CD4-positive, alpha-beta T cell treated with Interleukin-4 for 4 hours (primary cell): ENCODE measurements at places on chromosomes 3 and 15.

DNA sequence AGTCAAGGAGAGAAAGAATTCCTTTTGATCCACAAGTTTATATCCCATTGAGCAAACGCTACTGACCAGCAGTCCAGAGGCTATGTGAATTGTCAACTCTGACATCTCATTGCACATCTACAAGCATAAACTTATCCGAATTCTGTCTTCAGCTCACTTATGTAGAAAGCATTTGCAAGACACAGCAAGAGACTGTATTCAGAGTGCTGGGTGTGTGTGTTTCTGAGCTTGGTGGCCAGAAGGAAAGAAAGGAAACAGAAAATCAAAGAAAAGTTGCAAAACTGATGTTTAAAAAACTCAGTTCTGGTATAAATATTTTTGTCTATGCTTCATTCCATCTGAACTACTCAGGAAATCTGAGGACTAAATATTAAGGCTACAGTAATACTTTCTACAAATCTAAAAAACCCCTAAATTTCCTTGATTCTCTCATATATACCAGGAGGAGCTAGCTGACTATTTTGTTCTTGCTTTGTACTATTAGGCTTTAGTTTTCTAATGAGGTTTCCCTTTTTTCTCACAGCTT is 45.5 kb downstream of the LSAMP start:
- DNase-seq, result no peak

DNA sequence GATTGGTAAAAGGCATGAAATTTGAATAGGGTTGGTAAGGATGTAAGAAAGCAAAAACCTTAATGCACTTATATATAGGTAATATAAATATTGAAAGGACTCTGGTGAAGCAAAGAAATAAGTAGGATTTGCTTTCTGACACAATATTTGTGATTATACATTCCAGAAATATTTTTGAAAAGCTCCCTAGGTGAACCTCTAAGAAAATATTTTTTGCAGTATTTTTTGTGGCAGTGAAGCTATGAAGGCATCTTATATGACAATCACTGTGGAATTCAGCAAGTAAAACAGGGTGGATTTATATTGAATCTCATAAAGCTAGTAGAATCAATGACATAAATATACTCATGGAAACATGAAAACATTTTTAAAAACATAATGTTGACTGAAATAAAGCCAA is 119.6 kb upstream of the EPHA3 start:
- DNase-seq, result no peak

GRCh38 chr15:100292010-100292409 is 49.8 kb downstream of the ADAMTS17 start:
- no peak for DNase-seq

- DNase-seq, result no peak
These were observed 73.5 kb upstream of the ALDH1A3 start for GRCh38 chr15:100806157-100806556.

DNA sequence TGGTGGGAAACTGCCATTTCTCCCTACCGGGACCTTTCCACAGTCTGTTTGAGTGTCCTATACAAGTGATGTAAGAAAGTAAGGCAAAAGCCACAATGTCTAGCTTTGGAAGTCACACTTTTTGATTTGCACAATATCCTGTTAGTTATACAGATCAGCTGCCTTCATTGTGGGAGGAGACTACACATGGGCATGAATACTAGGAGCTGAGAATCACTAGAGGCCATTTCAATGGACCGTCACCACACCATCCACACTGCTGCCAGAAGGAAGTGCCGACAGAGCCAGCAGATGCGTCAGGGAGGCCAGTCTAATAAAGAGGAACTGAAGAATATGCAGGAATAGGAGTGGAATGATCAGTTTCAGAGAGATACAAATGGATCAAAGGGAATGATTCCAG is 65.8 kb downstream of the SCN11A start:
- DNase-seq, result no peak

- DNase-seq, result no peak
These were observed 109.2 kb downstream of the EPHB1 start for GRCh38 chr3:134904241-134904771.

DNA sequence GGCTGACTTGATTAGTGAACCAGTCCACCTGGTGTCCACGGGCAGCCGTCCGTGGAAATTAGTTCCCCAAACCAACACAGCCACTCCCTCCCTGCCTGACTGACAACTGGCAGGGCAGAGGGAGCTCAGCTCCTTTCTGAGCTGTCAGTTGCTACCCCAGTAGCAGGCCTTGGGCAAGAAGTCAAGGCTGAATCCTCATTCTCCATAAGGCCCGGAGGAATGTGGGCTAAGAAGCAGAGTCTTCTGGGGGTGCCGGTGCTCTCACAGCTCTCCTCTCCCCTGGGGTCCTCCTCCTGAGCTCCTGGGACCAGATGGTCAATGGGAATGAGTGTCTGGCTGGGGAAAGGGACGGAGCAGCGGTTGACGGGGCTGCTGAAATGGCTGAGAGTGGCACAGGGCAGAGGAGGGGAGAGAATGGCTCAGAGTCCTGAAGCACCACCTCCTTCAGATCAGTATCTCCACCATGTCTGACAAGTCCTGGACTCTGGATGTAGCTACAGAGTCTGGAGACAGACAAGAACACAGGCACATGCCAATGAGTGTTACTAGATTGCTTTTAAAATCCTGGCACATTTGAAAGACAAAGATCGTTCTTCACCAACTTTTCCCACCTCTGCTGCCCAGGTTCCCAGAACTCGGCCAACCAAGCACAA is 16.9 kb downstream of the AMOTL2 start:
- no peak for DNase-seq

- DNase-seq, result no peak
These were observed 198.3 kb upstream of the P2RY1 start for GRCh38 chr3:152636651-152637050.

- no peak for DNase-seq
These were observed 228.3 kb downstream of the ADAMTS17 start for GRCh38 chr15:100113351-100114080.

- DNase-seq, result no peak
These were observed 29.0 kb downstream of the RASGRP1 start for GRCh38 chr15:38535491-38536200.

DNA sequence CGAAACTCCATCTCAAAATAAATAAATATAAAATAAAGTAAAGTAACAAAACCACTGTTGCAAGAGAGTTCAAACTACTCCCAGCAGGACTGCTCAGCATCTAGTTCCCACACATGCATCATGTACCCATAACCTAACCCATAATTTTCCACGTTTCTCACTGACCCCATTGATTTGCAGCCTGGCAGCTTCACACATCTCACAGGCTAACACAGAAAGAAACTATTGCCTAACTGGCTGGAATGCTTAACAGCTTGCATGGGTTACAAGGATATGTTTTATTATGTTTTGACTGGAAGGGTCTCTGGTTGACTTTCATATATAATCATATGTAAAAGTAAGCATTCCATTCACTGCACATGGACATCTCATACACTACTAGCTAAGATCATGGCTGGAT is 55.6 kb upstream of the TBC1D23 start:
- DNase-seq, result no peak

DNA sequence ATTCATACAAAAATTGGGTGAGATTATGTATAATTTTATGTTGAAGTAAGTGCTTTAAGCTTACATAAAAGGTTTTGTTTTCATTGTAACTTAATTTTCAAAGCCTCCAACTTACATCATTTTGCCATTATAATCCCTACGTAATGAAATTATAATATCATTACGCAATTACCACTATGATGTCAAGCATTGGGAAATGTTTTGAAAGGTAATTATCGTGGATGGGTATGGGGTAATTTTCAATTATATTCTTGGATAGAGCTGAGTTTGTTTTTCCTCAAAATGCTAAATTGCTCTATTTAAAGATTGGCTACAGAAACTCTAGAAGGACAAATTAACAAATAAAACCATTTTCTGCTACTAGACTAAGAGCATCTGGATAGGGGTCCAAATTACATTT is 80.2 kb upstream of the FAM3D start:
- DNase-seq, result no peak

GRCh38 chr3:9397906-9398699 is 688 bp downstream of the SETD5 start:
- DNase-seq, result no peak

- DNase-seq, result no peak
These were observed 51.6 kb downstream of the SEMA3G start for GRCh38 chr3:52393131-52393807.

- DNase-seq, result no peak
These were observed 2.4 kb downstream of the ADAMTS9 start for GRCh38 chr3:64685331-64685799.

- DNase-seq, result no peak
These were observed 169.8 kb upstream of the ROBO1 start for GRCh38 chr3:79937567-79937966.

DNA sequence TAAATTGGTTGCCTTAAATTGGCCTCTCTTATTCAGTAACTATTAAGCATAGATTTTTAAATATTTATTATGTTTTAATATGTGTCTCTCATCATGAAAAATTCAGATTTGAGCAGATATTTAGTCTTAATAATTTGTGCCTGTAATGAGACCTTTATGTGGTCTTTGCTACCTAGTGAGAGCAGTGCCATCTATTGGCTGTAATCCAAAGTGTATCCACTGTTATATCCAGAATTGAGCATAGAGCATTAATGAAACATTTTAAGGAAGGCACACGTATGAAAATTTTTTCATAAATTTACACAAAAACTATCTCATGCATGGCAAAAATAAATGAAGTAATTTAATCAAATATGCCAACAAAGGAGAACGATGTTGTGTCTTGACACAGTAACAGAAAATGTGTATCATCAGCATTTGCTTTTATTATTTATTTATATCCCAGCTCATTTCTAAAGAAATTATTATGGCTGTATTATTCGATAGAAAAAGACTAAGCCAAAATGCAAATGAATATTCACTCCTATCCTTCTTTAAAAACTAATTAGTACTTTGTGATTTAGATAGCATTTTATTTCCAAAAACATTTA is 203.5 kb downstream of the RSRC1 start:
- DNase-seq, result peak; percentile 7

- DNase-seq, result no peak
These were observed 204.7 kb upstream of the GAP43 start for GRCh38 chr3:115418583-115418982.

- no peak for DNase-seq
These were observed 51.6 kb downstream of the WDR76 start for GRCh38 chr15:43878446-43878845.

- DNase-seq, result no peak
These were observed 4.1 kb downstream of the FBN1 start for GRCh38 chr15:48641416-48641815.

DNA sequence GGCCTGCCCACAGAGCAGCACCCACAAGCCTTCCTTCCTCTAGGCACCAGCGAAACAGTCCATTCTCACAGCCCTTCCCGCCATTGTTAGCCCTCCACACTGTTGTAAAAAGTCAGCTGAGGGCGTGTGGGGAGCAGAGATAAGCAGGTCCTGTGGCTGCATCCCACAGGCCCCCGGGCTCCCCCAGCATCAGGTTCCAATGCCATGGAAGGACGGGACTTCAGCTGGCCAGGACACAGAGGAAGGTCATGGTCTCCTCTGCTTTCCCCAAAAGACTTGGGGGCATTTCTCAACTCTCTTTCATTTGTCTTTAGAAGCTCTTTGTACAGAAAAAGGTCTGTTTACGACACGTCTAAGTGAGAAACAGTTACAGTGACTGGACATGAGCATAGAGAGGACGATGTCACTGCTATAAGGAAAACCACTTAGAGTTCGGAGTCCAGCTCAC is 85.2 kb upstream of the HERC1 start:
- no peak for DNase-seq

DNA sequence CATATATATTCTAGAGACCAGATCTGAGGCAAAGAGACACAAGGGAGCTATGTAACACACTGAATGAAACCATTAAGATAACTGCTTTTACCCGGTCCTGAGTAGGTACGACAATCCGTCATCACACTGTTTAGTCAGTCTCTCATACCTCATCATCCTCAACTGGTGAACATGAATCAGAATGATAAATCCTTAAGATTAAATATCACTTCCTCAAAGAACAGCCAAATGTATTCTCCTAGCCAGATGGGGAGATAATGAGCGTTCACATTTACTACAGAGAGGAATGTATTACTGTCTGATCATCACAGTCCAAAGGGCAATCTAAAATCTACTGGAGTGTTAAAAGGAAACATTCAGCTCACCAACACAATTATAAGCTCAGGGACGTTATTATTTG is 319.4 kb upstream of the STAC start:
- no peak for DNase-seq

DNA sequence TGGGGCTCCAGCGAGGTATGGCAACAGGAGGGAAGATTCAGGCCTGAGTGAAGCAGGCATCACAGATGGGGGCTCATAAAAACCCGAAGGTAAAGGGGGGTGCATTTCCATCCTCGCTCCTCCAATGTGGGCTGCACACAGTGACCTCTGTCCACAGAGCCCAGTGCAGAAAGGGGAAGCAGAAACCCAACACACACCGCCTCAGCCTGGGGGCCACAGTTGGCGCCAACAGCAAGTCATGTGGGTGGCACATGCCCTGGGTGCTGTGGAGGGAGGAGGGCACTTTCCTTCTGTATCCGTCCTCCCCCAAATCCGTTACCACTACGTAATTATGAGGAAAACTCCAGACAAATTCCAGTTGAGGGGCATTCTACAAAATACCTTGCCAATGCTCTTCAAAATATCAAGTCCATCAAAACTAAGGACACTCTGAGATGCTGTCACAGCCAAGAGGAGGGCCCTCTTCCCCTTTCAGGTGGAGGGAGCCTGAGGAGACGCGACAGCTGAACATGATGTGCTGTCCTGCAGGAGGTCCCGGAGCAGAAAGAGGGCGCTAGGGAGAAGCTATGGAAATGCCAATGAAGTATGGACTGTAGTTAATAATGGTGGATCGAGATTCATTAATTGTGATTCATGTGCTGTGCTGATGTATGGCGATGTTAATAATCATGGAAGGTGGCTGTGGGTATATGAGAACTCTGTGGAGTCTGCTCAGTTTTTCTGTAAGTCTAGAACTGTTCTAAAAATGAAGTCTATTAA is 16.4 kb downstream of the APBA2 start:
- no peak for DNase-seq

- no peak for DNase-seq
These were observed 17.0 kb downstream of the THAP10 start for GRCh38 chr15:70875001-70875782.

DNA sequence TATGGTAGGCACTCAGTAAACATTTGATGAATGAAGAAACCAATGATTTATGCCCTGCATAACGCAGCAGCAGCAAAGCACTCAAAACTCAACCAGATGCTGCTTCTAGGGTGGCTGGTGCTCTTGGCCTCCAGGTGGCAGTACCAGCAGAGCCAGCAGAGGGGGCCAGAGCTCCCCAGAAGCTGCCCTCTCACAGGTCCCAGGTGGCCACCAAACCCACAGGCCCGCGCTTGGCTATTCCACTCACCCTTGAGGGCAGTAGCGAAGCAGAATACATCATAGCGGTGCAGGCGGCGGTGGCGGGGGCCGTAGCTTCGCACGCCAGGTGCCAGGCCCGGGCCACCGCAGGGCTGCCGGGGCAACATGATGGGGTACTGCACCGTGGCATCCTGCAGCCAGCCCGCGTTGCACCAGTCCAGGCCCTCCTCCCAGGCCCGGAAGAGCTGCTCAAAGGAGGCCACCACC is 16.6 kb downstream of the HAPLN3 start:
- DNase-seq, result peak; percentile 6

DNA sequence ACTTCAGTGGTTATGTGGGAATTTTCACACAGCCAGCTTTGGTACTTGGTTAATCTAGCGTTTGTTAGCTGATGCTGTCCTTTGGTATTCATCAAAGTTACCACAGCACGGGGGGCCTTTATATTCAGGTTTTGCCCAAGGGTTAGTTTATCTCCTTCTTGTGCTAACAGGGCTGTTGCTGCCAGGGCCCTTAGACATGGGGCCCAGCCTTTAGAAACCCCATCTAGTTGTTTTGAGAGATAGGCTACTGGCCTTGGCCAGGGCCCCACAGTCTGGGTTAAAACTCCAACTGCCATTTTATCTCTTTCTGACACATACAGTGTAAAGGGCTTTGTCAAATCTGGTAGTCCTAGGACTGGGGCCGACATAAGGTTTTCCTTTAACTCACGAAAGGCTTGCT is 7.5 kb upstream of the DNAAF4 start:
- DNase-seq, result no peak
